M059J (cell line): ENCODE measurements at places on chromosomes 1 and 21. TPM values are rescaled to one million over a fixed set of nuclear protein-coding genes. Genes with fewer than 3 reads are reported as not detected.

DNA sequence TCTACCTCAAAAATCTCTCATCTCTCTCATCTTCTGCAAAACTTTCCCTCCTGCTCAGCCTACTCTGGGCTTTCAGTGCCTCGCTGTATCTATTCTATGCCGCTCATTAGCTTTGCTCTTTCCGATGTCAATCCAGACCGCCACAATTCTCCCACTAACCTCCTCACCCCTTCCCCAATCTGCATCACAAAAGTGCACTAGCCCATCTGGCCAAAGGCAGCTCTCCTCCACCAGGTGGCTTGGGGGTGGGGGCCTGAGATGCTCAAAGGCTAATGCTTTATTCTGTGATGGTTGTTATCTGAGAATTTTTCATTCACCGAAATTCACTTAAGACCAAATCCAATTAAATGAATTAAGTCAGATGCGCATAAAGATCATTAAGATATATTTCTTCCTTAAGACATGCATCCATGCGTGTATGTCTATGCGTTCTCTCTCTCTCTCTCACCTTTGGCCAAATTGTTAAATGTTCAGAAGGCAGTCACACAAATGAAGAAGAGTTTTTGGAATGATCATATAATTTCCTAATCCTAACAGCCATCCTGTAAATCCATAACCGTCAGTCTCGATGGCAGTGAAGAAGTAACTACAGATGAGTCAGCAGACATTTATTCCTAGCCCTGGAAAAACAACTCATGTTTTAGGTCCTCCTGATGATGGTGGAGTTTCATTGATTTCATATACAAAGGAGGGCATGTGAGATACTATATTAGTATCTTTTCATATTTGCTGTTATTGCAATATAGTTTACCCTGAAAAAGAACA, 111.3 kb downstream of the C1orf21 start:
- no peak for DNase-seq

- DNase-seq = no peak
Observed at GRCh38 chr21:37530901-37531351, 164.4 kb downstream of the DYRK1A start.

GRCh38 chr1:31531177-31531999, 44.9 kb upstream of the TINAGL1 start:
- DNase-seq = peak; percentile 81

GRCh38 chr1:29531596-29531995, 295.3 kb downstream of the PTPRU start:
- no peak for DNase-seq

DNA sequence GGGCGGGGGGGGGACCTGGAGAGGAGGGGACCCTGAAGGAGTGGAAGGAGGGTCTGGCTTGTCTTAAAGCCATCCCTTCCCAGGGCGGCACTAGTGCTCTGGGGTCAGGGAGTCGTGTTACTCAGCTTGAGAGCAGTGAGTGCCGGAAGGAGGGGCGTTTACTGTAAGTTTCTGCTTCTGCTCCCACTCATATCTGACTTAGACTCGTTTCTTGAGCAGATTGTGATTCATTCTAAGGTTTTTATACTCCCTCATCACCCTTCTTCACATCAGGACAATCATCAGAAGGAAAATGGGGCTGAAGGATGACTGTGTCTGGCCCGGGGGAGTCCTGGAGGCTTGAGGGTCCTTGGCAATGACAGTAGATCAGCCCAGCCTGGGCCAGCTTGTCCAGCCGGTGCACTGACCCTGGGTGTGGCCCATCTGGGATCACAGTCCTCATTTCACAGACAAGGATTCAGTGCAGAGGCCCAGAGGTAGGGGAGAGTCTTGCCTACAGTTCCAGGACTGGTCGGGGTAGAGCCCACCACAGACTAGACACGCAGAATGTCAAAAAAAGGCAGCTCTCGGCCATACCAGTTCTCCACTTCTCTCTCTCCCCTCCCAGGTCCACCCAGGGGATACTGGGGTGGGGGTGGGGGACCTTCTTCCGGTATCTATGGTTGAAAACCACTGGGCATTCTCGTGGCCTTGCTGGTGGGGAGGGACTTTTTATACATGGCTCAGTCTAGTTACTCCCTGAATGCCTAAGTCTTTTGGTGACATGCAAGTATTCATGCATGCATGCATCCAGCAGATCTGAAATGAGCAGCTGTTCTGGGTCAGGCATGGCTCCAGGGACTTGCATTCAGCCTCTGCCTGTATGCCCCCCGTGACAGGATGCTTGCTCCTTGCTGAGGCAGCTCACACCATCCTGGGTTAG, 5.1 kb downstream of the TNFRSF8 start:
- DNase-seq = peak; percentile 55

DNA sequence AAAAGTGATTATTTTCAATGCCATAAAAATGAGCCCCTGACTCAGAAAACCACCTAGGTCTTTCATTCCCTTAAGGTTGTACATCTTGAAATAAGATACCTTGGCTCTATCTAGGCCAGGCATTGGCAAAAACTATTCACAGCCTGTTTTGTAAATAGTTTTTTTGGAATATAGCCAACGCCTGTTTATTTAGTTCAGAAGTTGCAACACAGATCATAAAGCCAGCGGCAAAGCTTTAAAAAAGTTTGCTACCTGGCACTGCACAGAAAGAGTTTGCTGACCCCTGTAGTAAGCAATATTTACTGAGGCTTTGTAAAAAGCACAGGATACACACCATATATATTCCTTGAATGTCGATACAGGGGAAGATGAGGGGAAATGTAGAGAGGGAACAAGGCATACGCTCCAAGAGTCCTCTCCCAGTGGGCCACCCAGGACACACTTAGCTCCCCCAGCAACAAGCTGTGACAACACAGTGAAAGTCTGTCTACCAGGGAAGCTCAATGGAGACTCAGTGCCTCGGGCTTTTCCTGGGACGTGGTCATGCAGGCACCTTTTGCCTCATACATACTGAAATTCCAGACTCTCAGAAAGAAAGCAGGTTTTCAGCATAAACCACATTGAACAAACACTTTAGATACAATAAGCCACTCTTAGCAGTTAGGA, 20.5 kb downstream of the TARBP1 start:
- peak; percentile 4 for DNase-seq

GRCh38 chr1:188557053-188557452, 1728.3 kb downstream of the PLA2G4A start:
- DNase-seq = no peak

DNA sequence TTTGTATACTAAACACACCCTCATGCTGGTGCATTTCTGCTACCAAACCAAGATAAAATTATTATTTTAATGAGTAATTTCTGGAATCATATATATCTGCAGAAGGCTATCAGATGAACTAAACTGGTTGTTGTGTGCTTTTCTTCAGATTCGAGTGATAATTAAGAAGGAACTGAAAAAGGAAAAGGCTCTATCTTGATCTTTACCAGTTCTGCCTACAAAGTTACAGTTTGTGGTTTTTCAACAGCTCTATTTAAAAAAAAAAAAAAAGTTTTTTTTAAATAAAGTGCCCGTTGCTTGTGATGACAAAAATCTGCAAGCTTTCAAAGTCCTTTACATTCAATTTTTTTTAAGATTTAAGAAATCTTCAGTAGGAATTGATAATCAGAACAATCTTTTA, 13.6 kb downstream of the DENND1B start:
- no peak for DNase-seq

- no peak for DNase-seq
Observed at GRCh38 chr1:39940980-39941871, 13.7 kb upstream of the MFSD2A start.

- peak; percentile 33 for DNase-seq
Observed at GRCh38 chr1:230125640-230126528, 58.8 kb downstream of the GALNT2 start.

GRCh38 chr1:183218971-183219615, 33.0 kb downstream of the LAMC2 start:
- DNase-seq = no peak

GRCh38 chr21:14617871-14618270, 71.8 kb upstream of the SAMSN1 start:
- no peak for DNase-seq

DNA sequence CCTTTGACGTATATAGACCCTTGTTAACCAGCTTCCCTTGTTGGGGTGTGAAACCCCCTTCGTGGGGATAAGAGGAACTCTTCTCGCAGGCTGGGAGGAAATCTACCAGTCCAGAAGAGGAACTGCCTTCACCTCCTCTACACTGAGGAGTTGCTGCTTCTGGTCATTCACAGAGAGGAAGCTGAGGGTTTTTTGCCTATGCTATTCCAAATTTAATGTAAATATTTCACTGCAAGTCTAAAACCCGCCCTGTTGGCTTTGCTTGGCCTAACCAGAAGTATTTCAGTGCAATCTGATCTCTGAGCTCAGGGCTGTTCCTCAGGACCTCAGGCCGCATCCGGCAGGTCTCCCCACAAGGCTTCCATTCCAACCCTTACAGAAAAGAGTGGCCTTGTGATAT, 150.1 kb downstream of the HIVEP3 start:
- no peak for DNase-seq

DNA sequence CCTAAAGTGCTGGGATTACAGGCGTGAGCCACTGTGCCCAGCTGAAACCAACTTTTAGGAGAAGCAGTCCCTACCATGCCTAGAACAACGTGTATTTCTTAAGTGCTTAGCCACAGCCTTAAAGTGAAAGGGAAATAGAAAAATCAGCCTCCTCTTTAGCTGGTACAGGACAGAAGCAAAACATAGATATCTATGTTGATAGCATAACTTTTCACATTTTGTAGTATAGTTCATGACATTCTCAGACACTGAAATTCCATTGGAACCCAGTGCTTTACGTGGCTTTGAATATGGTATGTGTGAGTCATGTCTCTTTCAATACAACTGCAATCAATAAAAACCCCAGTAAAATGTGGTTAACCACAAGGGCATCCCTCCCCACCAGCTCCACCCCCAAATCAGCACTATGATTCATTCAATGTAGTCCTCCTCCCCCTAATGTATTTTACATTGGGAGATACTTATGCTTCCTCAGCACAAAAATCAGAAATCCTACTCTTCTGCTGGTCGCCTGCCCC, 32.1 kb downstream of the TGFB2 start:
- peak; percentile 97 for DNase-seq

DNA sequence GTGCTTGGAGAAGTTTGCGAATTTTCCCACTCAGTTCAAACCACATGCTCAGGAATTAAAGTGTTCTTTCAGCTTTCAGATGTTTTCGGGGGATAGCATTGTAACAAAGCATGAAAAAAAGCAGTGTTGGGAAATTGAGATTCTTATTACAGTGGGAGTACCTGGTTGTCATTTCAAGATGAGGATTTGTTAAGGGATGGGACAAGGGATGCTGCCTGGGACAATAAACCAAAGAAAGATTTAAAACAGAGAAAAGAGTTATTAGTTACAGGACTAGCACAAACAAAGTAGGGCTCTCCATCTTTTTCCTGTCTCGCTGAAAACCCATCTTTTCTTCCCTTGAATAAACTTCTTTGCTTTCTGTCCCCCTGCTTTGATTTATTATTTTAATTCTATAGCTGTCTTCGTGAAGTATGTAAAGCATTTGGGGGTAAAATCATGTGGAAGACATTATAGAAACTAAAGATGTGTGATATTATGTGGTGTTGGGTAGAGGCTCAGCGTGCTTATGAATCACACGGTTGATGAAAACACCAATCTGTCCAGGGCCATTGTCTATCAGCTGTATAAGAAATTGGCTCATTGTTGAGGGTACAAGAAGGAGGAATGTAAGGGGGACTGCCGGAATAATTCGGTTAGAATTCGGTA, 277.6 kb downstream of the KIF26B start:
- no peak for DNase-seq

- no peak for DNase-seq
Observed at GRCh38 chr1:28534671-28535070, 18.2 kb upstream of the TRNAU1AP start.

- no peak for DNase-seq
Observed at GRCh38 chr21:23729331-23729730, 1878.0 kb downstream of the MRPL39 start.

DNA sequence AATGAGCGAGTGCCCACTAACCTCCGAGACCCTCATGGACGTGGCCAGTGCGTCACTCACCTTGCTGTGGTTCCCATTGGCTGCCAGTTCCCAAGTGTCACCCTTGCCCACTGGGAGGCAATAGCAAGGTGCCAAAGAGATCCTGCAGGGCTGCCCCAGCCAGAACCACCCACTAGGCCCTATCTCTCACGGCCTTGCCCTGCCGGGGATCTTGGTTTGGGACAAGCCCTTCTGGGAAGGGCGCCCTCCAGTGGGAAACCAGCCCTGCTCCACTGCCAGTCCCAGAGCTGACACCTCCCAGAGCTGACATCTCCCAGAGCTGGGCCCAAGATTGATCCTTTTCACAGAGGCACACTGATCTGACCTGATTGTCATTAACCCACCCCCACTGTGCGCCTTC, 2.1 kb upstream of the SELENON start:
- peak; percentile 38 for DNase-seq

- DNase-seq = peak; percentile 30
Observed at GRCh38 chr21:39004634-39005501, 178.4 kb downstream of the PSMG1 start.

DNA sequence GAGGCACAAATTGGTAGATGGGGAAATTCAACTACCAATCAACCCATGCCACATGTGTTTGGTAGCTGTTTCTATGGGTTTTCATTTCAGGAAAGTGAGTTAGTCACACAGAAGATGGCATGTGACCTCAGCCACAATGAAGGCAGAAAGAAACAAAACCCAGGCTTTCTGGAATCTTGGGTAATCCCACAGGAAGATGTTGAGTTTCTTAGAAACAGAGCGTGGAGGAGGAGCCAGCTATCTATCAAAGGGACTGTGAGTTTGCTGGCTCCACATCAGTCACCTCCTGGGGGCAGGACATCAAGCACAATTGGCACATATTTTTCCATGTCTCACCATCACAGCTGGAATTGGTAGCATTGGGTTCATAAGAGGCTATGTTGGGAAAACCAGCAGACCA, 188.9 kb upstream of the PLXNA2 start:
- DNase-seq = peak; percentile 89

DNA sequence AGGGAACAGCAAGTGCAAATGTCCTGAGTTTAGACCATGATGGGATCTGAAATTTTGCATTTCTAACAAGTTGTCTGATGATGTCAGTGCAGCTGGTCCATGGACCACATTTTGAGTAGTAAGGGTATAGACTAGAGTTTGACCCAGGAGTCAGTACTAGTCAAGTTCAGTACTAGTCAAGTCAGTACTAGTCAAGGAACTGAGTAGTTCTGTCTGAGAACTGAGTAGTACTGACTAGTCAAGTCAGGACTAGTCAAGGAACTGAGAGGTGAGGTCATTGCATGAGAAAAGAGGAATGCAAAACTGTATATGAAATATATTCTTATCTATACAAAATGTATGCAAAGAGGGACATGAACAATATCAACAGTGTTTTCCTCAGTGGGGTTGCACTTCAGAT, 34.1 kb downstream of the TSEN15 start:
- no peak for DNase-seq

- DNase-seq = no peak
Observed at GRCh38 chr1:53539226-53539625, 80.0 kb downstream of the DMRTB1 start.

Gene ADAMTSL4
- total RNA-seq = 1.2 and 2.0 TPM in 2 replicates

Gene NTMT2
- total RNA-seq = not detected in 2 replicates

Gene AK2
- total RNA-seq = 255 and 332 TPM in 2 replicates

Gene ATP5PB
- 486 and 582 TPM in 2 replicates for total RNA-seq

Gene SETDB1
- 27.8 and 31.6 TPM in 2 replicates for total RNA-seq

Gene FAM177B
- total RNA-seq = not detected in 2 replicates

Gene SPRR5
- not detected in 2 replicates for total RNA-seq

Gene IFNLR1
- 1.9 and 2.3 TPM in 2 replicates for total RNA-seq

Gene PIK3C2B
- total RNA-seq = 3.0 and 4.0 TPM in 2 replicates

Gene GUCA2B
- not detected in 2 replicates for total RNA-seq

Gene NES
- 0.02 and 0.37 TPM in 2 replicates for total RNA-seq

Gene FMN2
- 6.0 and 19.2 TPM in 2 replicates for total RNA-seq

Gene CFHR1
- total RNA-seq = not detected in 2 replicates

Gene CDK18
- total RNA-seq = 0.12 and 1.2 TPM in 2 replicates

Gene S100A3
- 5.2 and 5.8 TPM in 2 replicates for total RNA-seq

Gene S100A7
- not detected in 2 replicates for total RNA-seq

Gene PGBD5
- 0.76 and 0.98 TPM in 2 replicates for total RNA-seq

Gene SLC1A7
- total RNA-seq = 0.25 TPM in 1 of 2 replicates, not detected in the other

Gene SYNC
- 22.3 and 38.2 TPM in 2 replicates for total RNA-seq

Gene CFH
- 58.0 and 76.5 TPM in 2 replicates for total RNA-seq
